ENCODE measurements at places on chromosomes 13 and 19.

- DNase-seq = no peak
These were observed 2.4 kb downstream of the GPX4 start for GRCh38 chr19:1105873-1106840.

DNA sequence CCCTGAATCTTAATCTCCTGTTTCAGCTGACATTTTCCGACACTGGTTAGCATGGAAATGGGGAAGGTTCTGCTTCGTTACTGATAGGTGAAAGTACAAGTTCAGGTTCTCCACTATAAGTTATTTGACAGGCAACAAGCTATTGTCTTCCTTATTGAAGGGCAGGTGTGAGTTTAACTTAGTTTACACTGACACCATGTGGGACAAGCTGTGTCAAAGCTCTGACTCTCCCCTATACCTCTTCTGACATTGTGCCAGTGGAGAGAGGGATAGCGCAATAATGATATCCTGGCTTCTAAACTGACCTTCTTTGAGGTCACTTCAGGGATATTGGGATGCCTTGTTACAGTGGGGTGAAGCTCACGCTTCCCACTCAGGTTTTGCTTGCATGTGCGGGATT is 587.0 kb upstream of the SLITRK5 start:
- DNase-seq = no peak

GRCh38 chr13:35552172-35552844 is 75.8 kb upstream of the MAB21L1 start:
- no peak for DNase-seq

GRCh38 chr13:73167028-73167820 is 108.4 kb downstream of the KLF5 start:
- DNase-seq = no peak

DNA sequence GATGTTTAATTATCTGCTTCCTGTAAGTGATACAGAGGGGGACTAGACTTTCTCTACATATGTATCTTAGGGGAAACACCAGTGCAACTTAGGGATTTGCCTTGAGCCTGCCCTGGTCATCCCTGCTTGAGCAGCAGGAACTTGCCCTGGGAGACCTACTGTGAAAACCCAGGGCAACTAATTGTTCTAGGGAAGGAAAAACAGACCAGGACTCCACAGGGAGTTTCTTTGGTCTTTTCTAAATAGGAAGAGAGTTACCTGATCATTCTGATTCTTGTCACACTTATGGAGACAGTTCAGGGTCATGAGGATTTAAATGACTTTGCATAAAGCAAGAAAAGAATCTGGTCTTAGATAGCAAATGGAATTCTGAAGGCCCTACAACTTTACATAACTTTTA is 89.1 kb downstream of the WASF3 start:
- DNase-seq = no peak

DNA sequence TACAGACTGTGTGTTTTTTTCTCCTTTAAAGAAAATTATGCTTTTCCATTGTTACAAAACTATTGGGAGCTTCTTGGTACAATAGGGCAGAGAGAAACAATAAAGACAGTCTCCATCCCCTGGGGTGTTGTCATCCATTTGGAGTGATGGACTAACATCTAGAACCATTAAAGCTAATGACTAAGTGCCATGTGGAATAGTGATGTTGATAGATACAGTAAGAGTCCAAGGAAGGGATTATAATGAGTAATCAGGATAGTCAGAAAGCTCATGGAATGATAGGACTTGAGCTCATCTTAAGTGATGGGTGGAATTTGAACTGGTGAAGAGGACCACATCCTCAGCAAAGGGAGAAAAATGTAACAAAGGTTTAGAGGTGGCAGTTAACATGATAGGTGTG is 24.1 kb upstream of the FRY start:
- no peak for DNase-seq

GRCh38 chr19:19113040-19113626 is 25.1 kb downstream of the TMEM161A start:
- DNase-seq = no peak

DNA sequence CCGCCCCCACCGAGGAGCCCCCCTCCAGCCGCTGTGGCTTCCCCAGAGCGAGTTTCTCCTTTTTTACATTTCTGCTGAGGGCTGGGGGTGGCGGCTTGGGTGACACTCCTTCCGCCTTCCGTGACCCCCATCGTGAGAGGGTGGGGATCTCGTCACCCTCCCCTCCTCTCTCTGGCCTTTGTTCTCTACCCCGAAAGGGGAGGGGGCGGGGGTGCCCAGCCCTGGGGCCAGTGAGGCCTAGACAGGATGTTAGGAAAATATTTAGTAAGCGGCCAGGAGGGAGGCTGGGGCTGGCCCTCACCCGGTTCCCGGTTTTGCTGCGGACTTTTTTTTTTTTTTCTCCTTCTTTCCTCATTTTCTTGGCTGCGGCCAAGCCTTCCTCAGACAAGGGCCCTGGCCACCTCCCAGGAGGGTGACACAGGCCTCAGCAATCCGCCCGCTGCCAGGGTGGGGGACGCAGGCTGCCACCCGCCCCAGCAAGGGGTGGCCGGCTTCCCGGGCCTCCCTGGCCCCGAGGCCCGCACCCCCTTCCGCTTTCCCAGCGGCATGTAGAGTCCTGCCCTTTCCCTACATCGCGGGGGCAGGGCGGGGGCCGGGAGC is 3.9 kb downstream of the MIDN start:
- no peak for DNase-seq

GRCh38 chr13:24274452-24275021 is 34.8 kb upstream of the C1QTNF9 start:
- DNase-seq = no peak

DNA sequence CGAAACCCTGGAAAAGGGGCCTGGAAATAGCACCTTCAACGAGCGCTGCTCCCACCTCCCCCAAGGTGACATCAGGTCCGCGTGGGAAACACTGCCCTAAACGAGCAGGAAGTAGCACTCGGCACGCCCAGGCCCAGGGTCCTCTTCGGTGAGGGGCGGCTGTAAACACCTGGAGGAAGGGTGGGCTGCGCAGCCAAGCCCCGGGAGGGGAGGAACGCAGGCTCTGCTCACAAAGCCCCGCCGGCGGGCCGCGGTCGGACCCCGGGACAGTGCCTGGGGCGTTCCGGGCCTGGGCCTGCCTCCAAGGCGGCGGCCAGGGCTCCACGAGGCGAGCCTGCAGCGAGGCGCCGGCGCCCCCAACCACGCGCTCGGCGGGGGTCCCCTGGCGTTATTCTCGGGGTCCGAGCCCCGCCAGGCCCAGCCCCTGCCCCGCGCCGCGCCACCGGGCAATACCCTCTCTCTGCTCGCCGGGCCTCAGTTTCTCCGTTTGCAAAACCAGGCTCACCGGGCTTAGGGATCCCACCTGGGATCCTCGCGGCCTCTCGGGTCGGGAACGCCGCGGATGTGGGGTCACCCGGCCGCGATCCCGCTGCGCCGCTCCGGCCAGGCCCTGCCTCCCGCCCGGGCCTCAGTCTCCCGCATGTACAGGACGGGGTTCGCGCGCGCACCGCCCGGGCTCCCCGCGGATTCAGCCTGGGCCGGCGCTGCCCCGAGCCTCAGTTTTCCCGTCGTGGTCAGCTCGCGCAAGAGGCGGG is 630 bp downstream of the RNF126 start:
- peak; percentile 15 for DNase-seq

- DNase-seq = no peak
These were observed 222.8 kb downstream of the NDFIP2 start for GRCh38 chr13:79703772-79704171.

Measured in NCI-H345 (cell line).